ENCODE measurements at places on chromosomes 2 and 18.

DNA sequence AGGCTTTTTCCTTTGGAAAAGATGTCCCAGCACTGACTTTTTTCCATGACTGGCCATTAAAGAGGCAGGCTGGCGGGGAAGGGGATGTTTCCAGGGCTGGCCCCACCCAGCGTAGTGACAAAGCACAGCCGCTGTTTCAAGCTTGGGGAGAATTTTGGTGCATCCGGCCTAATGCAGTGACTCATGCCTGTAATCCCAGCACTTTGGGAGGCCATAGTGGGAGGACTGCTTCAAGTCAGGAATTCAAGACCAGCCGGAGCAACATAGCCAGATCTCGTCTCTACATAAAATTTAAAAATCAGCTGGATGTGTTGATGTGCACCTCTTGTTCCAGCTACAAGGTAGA is 78.0 kb upstream of the SH3BP4 start:
- no peak for DNase-seq

DNA sequence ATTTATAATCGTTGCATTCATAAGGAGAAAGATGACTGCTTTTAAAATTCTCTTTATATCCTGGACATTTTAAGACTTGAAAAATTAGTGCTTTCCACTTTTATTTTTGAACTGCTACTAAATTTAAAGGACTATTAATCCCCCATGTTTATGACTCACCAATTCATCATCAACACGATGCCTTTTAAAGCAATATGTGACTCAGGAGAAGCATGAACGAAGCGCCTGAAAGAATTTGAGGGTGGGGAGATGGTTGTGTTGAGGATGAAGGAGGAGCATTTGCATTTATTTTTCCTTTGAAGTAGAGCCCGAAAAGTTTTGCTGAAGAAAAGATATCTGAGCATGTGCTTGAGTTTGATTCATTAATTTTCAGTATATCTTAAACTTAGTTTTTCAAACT is 192.2 kb upstream of the LRRTM1 start:
- DNase-seq, result no peak

- DNase-seq, result peak; percentile 71
These were observed 24.6 kb downstream of the MAIP1 start for GRCh38 chr2:199979832-199980628.

- DNase-seq, result no peak
These were observed 33.9 kb downstream of the PTPN18 start for GRCh38 chr2:130389783-130390182.

- DNase-seq, result no peak
These were observed 41.3 kb downstream of the SH2D6 start for GRCh38 chr2:85459771-85460170.

DNA sequence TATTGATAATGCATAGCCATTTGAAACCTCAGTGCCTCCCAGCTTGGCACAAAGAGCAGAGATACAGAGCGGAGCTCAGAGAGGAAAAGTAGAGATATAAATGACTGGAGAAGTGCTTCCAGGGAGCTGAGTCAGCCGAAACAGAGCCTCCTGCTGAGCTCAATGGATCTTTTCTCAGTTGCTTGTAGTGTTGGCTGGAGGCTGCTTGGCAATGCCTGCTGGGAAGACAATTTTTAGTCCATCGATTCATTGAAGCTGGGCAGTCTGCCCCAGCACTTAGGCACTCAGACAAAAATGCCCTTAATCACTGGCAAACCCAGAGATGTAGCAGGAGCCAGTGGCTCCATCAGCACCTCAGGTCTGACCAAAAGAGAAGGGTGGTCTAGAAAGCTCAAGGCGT is 81.3 kb upstream of the SETBP1 start:
- DNase-seq, result no peak

GRCh38 chr2:29881089-29881730 is 40.2 kb downstream of the ALK start:
- no peak for DNase-seq

- DNase-seq, result no peak
These were observed 43.6 kb downstream of the L3MBTL4 start for GRCh38 chr18:6370886-6371635.

- no peak for DNase-seq
These were observed 35.8 kb upstream of the INHBB start for GRCh38 chr2:120310136-120310535.
